Stimulated activated naive B cell treated with anti-CD40 and anti-IgM and Interleukin-4, amounts not matched to agents 10 μg/mL and 1 μg/mL and 100 μg/mL, for 72 hours (primary cell): ENCODE measurements at places on chromosomes 4 and X.
A peak's percentile ranks its signal among the peaks of the same experiment; 100 is the strongest.

- no peak for DNase-seq
Measured at GRCh38 chrX:17292111-17292527, 82.9 kb upstream of the NHS start.

- DNase-seq: peak; percentile 47
Measured at GRCh38 chr4:1720163-1720983, 750 bp downstream of the TMEM129 start.

DNA sequence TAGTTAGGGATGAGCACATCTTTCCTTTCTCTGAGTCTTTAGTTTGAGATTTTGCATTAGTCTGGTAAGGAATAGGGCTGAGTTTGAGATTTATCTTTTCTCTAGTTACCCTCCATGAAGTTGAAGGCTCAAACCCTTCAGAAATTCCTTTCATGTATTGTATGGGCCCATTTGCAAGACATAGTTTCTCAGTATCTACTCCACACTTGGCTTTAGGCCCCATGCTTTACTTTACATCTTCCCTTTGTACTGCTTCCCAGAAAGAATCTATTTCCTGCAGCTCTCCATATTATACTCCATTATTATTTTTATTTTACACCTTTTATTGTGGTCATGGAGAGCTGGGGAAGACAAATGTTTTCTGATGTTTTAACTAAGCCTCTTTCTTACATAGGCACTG lies 1038.2 kb downstream of the TECRL start:
- DNase-seq: no peak

- no peak for DNase-seq
Measured at GRCh38 chr4:87068583-87069021, 133.8 kb downstream of the AFF1 start.

DNA sequence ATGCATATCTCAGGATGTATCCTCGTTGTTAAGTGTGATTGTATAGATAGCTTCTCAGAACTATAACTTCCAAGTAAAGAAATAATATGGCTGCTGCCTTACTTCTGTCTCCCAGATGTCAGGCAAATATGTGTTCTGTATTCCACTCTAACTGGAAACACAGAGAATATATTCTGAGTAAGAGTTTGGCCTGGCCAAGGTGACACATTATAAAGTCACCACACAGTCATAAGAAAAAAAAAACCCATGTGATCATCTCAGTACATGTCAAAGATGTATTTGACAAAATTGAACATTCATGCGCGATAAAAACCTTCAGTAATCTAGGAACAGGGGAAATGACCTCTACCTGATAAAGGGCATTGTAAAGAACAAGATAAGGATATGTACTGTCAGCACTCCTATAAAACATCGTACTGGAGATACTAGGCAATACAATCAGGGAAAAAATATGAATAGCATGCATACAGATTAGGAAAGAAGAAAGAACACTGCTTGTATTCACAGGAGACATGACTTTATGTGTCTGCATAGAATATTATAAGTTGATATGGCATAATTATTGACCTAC lies 207.1 kb downstream of the ZNF330 start:
- DNase-seq: no peak

DNA sequence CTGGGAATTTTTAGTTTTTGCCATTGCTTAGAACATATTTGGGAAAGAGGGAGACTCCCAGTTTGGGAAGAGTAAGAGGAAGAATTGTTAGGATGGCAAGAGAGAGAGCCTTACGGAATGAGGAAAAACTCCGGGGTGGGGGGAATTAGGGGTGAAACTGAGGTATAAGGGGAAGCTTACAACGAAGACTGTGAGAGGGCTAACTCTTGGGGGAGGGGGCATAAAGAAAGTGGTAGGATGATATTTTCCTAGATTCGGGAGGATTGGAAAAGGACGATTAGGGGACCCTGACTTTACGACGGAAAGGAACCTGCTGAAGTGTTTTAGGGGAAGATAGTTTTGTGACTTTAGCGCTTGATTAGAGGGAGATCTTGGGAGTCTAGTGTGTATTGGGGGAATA lies 86.2 kb upstream of the HPRT1 start:
- DNase-seq: no peak

DNA sequence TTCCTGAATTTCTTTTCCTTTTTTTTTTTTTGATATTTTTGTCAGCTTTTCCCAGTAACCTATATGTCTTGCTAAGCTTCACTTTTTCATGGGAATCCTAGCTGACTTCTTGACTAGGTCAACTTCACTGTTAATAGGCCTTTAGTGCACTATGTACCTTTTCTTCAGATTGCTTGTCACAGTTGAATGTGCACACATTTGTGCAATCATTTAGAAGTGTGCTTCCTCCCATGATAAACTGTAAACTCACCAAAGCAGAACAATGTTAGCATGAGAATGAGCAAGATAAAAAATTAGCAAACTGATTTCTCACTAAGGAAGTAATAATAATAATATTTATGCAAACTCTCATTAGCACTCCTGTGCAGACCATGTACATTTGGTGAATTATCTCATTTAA lies 173.2 kb downstream of the PABPC4L start:
- no peak for DNase-seq

DNA sequence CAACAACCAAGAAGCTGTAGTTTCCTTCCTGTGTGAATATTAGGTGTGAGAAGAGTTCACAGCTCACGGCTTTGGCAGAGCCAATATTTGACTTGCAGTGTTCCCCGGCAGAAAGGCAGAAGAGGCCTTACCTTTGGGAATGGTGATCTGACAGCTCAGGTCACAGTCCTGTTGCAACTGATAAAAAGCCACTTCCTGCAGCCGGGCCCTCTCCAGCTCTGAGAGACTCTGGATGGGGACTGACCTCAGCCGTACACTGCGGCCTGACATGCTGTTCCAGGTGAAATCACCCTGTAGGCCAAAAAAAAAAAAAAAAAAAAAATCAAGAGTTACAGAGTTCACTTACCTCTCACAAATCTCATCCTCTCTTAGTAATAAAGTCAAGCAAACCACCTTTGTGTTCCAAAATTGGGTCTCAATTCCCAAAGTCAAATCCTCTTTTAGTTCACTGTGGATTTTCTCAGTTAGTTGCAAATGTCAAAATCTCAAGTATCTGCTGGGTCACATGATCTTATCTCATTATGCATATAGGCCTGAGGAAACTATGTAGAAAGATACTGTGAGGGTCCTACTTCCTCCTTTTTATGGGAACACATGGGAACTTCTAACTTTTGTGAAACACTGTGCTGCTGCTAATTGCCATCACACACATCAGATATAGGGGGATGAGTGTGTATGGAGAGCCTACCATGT lies 38.6 kb upstream of the AMELX start:
- no peak for DNase-seq

- DNase-seq: peak; percentile 61
Measured at GRCh38 chrX:153925739-153926551, at the start of gene ARHGAP4. TSS of gene ARHGAP4 (minus strand) at chrX:153926264. CDS start at chrX:153926202, 62 bp downstream.

DNA sequence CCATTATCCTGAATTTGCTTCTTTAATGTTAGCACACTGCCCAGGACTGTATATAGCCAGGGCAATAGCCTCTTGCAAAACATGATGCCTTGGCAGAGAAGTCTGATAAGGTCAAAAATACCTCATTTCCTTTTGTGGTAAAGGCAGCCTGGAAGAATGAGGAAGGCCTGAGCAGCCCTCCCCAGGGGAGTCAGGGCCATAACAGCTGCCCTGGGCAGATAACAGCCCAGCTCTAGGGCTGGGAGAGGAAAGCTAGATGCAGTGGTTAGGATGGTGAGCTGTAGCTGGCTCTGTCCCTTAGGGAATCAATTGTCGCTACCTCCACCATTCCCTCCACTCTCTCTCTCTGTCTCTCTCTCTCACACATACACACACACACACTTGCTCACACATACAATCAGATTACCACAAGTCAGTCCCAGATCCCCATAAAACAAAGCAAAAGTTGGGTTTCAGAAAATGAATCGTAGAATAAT lies 29.2 kb downstream of the EFHC2 start:
- peak; percentile 6 for DNase-seq

GRCh38 chr4:124931050-124931449 lies 218.5 kb upstream of the ANKRD50 start:
- no peak for DNase-seq

- no peak for DNase-seq
Measured at GRCh38 chr4:57157596-57158137, 47.5 kb upstream of the IGFBP7 start.
